ENCODE measurements at places on chromosomes 4 and X.

GRCh38 chr4:116055857-116056827, 942.7 kb upstream of the NDST4 start:
- DNase-seq, result no peak

DNA sequence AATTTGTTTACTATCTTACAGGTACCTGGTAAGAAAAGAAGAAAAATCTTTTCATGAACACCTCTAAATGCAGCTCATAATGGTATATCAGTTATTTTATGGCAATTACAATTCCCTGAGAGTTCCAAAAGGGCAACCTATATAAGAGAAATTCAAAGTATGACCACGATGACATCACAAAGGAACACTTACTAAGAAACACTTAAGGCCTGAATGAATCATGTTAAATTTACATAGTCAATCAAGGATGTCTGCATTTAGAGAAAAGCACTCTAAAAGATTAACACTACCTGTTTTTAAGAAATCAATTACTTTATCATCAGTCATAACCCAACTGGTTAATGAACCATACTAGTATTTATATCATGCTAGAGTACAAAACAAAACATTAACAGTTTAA, 63.9 kb downstream of the LCORL start:
- DNase-seq, result no peak

GRCh38 chr4:6155996-6156750, 44.2 kb downstream of the JAKMIP1 start:
- DNase-seq, result no peak

DNA sequence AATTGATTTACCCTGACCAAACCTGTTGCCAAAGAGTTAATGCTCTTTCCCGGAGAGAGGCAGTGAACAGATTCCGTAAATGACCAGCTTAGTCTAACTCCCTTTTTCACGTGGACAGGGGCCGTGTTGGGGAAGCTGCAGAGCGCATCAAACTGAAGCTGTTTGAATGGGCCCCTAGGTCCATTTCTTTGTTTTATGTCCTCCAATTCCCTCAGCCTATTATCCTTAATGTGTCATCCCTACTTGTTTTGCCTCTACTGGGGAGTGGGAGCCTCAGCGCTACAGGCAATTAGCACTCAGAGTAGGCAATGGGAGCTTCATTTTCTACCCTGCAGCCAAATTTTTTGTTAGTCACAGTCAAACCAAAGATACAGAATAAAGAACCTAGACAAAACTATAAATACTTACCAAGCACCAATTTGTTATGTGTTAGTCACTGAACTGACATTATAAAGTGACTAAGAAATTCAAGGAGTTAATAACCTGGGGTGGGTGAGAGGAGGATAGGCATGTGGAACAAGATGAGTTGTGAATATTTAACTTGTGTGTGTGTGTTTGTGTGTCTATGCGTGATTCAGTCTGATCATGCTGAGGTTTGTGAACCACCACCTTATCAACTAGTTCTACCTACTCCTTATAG, 417.4 kb downstream of the PACRGL start:
- no peak for DNase-seq

DNA sequence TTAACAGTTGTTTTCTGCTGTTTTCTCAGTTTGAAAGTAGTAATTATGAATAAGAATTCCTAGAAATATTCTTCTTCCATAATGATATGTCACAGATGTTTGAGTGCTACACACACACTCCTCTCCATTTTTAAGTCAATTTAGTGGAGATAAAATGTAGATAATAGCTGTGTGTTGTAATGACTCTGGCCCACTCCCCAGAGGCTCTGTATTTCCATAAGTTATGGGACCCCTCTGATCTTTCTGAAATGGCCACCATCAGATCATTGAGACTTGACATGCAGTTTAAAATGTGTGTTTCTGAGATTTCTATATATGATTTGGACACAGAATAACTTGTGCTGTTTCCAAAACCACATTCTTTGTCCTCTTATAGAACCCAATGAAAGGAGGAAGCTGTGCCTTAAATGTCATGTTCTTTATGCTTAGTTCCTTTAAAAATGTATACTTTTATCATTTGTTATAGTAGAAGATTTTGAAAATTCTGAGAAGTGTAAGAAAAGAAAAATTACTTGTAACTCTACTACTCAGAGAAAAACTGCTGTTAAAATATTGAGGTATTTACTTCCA, 46.4 kb downstream of the GAB1 start:
- no peak for DNase-seq

- DNase-seq, result no peak
These were observed 43.7 kb upstream of the MED14 start for GRCh38 chrX:40778861-40779575.

- DNase-seq, result no peak
These were observed 256.1 kb upstream of the NOCT start for GRCh38 chr4:138759554-138759902.

GRCh38 chrX:11427453-11428071, 134.3 kb downstream of the AMELX start:
- DNase-seq, result peak; percentile 43

DNA sequence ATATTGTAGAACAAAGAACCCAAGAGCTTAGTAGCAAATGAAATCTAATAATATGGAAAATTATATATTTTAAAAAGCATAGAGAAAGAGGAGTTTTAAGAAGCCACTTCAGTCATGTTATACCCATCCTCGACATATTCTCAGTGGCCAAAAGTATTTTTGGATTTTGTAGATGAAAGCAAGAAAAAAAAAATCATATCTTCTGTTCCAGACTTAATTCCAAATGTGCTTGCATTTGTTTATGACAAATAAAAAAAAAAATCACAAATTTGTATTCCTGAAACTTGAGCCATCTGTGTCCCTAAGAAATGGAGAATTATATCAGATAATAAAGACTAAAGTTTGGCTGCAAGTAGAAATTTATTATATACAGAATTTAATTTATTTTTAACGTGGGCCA, 1482.4 kb upstream of the PABPC4L start:
- no peak for DNase-seq

DNA sequence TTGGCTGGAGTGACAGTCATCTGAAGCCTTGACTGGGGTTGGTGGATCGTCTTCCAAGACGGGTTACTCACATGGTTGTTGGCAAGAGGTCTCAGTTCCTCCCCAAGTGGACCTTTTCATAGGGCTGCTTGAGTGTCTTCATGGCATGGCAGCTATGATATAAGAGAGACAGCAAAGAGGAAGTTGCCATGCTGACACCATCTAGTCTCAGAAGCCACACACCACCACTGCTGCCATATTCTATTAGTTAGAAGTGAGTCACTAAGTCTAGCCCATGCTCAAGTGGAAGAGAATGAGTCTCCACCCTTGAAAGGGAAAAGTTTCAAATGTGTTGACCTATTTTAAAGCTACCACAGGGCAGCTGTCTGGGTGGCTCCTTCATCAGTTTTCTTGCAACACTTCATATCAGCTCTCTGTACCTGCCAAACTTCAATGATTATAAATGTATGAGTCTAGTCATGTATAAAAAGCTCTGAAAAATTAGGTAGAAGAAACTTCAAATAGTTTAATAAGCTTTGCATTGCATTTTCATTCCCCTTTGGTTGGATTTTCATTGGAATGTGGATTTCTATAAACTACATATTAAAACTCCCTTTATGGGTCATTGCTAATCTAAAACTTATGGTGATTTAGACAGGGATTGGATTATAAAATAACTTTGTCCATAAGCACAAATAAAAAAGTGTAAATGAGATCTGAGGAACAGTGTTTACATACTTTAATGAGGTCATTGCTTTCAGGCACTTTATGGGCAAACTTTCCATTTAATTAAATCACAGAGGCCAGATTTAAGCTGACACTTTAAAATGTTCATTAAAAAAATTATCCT, 68.0 kb upstream of the ATXN3L start:
- no peak for DNase-seq

DNA sequence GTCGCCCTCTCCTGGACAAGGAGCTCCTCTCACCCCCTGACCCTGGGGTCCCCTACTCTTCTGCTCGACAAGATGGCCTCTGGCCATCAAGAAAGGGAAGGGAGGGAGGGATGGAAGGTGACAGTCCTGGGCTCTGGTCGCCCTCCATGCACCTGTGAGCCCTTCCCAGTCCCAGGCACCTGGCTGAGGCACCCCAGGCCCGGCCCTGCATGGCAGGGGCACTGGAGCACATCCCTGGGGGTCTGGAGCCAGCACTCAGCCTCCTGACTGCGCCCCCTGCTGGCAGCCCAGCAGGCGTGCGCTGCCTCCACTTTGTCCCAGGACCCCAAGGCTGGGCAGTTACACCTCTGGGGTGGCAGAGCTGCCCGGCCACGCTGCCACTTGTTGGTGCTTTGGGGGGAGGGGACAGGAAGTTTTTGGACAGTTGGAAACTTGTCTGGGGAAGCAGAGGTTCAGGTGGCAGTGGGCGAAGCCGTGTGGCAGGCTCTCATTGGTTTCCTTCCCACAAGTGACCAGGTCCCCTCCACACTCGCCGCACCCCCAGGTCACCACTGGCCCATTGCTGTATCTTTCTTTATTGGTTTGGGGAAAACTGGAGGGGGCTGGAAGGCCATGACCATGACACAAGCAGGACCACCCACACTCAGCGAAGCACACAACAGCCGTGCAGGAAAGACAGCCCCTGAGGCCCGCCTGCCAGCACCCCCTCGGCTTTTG, 4.3 kb downstream of the PNCK start:
- DNase-seq, result peak; percentile 74

All from GM13976 (cell line).